ENCODE measurements at places on chromosomes 12 and 14. TPM values are rescaled to one million over a fixed set of nuclear protein-coding genes. Genes with fewer than 3 reads are reported as not detected.

DNA sequence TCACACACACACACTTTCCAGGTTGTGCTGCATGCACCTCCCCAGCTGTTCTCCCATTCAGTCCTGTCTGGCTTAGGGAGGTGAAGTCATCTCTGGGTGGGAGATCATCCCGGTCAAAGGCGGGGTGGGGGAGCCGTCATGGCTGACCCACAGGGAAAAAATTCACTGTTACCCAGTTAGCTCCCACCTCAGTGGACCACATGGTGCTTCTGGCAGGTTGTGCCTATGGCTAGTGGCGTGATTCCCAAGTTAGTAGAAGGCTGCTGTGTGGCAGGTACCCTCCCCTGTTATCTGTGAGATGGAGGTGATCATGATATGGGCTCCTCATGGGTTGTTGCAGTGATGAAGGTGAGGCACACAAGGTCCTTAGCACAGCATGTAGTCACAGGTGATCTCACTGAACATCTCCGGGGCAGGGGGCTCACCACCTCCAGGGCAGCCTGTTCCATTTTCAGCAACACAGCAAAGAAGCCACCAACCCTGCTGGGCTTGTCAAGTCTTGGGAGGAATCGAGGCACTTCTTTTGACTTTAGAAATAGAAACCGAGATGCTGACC lies 154.9 kb upstream of the CCND2 start:
- H3K4me3 ChIP-seq: no peak overlapping the region
- H3K36me3 ChIP-seq: no peaks in the 10 kb centered on the region
- DNase-seq: no peak
- peaks cover 6% of the 10 kb centered on the region for H3K4me1 ChIP-seq

DNA sequence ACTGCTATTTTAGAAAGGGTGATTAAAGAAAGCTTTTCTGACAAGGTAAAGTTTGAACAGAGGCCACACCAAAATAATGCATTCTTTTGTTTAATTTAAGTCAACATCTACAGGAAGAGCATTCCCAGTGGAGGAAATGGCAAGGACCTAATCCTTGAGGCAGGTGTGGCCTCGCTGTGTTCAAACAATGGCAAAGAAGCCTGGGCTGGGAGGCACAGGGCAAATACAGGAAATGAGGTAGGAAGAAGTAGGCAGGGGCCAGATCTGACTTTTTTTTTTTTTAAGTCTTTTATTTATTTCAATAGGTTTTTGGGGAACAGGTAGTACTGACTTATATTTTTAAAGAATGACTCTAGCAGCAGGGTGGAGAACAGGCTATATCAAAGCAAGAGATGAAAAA lies 53.5 kb downstream of the ARMH4 start:
- peaks cover 4% of the 10 kb centered on the region for H3K36me3 ChIP-seq
- H3K4me3 ChIP-seq: no peak overlapping the region
- H3K27me3 ChIP-seq: no peaks in the 10 kb centered on the region
- no peaks in the 10 kb centered on the region for H3K4me1 ChIP-seq
- DNase-seq: no peak
- H3K27ac ChIP-seq: no peak overlapping the region

DNA sequence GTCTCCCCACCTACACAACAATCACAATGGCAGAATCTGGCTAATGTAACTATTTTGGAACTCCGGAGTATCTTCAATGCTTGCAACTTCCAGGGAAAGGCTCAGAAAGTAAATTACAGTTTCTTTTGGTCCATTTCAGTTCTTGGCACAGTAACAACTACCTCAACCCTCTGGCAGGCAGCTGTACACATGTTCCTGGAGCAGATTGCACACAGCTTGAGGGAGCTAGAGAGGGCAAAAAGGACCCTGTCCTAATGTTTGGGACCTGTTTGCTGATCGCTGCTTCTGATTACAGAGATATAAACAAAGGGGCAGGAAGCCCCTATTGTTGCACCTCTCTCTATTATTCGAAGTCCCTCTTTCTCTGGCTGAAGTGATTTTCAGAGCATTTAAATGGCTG lies 35.2 kb upstream of the SLC38A1 start:
- no peak for DNase-seq
- H3K4me3 ChIP-seq: no peak overlapping the region
- no peak overlapping the region for H3K27ac ChIP-seq
- H3K27me3 ChIP-seq: no peaks in the 10 kb centered on the region
- peaks cover 15% of the 10 kb centered on the region for H3K4me1 ChIP-seq

GRCh38 chr14:53346988-53347387 lies 193.9 kb upstream of the DDHD1 start:
- no peak overlapping the region for H3K27ac ChIP-seq
- DNase-seq: no peak
- no peaks in the 10 kb centered on the region for H3K27me3 ChIP-seq
- H3K36me3 ChIP-seq: no peaks in the 10 kb centered on the region

DNA sequence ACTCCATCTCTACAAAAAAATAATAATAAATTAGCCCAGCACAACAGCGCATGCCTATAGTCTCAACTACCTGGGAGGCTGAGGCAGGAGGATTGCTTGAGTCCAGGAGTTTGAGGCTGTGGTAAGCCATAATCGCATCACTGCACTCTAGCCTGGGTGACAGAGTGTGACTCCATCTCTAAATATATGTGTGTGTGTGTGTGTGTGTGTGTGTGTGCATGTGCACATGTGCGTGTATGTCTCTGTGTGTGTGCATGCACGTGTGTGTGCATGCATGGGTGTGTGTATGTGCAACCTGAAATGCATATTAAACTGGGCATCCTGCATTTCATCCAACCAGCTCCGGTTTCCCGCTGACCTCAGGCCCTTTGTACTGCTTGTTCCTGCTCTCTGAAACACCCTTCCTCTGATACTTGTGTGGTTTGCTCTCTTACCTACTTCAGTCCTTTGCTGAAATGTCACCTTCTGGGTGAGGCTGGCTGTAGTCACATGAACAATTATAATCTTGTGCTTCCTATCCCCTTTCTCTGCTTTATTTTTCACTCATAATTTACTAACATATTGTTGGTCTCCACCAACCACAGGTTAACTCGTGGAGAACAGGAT lies 46.9 kb downstream of the PHLDA1 start:
- peak overlapping the region; percentile 94 for H3K27ac ChIP-seq
- no peak overlapping the region for H3K4me3 ChIP-seq
- H3K36me3 ChIP-seq: peaks cover 12% of the 10 kb centered on the region

SERPINA3 gene
- 8.0 TPM for total RNA-seq

PRH2 gene
- total RNA-seq: not detected

DPPA3 gene
- not detected for total RNA-seq

TDRD9 gene
- not detected for total RNA-seq

CYP27B1 gene
- total RNA-seq: 2.0 TPM

Data from progenitor cell of endocrine pancreas (in vitro differentiated cells).